ENCODE measurements at places on chromosomes 7 and 10.

DNA sequence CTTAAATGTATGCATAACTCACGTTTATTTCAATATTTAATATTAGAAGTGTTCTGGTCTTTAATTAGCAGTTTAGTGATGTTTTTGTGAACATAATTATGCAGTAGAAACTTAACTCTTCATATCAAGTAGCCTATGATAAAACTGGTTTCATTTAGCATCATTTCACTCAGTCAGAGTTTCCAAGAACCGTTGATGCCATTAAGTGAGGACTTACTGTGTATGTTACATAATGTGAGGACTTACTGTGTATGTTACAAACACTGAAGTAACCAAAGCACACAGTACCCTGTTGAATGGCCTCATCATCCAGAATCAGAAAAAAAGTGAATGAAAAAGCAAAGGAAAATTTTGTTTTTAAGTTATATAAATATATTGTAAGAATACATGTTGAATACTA is 32.9 kb upstream of the PBLD start:
- no peak for DNase-seq

- DNase-seq: peak; percentile 75
Measured at GRCh38 chr7:134632937-134633540, 13.6 kb upstream of the BPGM start.

DNA sequence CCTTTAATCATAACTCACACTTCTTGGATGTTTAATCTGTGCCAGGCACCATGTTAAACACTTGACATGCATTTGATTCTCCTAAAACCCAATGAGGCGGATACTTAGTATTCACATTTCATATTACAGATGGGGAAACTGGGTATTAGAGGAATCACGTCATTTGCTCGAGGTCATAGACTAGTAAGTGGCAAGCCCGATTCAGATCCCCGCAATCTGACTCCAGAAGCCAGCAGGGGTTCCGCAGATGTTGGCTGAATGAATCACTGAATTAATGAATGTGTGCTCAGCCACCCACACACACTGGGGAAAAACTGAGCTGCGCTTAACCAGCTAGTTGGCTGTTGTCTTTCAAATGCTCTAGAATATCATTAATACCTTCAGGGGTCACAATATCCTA is 22.5 kb upstream of the ENO4 start:
- no peak for DNase-seq

DNA sequence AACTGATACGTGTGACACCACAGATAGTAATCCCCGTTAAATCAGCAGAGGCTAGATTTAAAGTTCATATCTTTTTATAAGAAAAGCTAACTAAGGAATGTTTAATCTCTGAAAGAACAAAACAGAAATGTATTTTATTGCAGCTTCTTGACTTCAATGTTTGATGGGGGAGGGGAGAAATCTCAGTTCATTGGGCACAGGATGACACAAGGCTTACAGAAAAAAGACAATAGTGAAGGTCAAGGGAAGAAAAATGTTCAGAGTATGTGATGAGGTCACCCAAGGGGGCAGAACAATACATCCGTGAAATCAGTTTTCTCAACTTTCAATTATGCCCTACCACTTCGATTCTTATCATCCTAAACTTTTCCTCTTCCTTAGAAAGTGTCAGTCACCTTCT is 102.9 kb downstream of the ELAPOR2 start:
- DNase-seq: no peak

DNA sequence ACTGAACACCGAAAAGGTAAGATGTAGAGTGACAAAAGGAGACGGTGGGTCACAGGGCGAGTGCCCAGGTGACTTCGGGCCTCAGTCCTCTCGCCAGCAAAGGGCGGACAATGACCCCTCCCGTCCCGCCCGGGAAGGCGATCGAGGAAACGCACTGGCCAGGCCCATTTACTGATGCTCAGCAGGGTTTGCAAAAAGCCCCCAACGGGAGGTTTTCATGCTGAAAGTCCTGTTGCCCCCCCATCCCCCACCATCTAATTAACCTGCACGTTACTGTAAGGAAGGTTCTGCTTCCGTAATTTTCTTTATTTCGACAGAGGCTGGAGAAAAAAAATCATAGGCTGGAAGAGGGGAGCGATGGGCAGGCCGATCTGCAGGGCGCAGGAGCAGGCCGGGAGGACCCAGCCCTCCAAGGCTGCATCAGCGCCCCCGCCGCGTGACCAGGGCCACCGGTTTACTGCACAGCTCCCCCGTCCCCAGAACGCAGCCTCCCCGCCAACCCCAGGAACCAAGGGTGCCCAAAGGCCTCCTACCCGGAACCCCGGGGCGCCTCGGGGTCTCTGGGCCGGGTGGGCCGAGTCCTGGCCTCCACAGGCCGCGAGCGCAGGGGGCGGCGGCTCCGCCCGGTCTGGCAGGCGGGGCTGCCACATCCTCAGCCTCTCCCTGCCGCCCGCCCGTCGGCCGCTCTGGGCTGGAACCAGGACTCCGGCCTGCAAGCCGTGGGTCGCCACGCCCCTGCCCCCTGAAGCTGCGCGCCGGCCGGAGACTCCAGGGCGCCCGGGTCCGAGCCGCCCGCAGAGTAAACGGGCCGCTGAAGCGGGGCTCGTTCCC is 613 bp downstream of the OAT start:
- no peak for DNase-seq

DNA sequence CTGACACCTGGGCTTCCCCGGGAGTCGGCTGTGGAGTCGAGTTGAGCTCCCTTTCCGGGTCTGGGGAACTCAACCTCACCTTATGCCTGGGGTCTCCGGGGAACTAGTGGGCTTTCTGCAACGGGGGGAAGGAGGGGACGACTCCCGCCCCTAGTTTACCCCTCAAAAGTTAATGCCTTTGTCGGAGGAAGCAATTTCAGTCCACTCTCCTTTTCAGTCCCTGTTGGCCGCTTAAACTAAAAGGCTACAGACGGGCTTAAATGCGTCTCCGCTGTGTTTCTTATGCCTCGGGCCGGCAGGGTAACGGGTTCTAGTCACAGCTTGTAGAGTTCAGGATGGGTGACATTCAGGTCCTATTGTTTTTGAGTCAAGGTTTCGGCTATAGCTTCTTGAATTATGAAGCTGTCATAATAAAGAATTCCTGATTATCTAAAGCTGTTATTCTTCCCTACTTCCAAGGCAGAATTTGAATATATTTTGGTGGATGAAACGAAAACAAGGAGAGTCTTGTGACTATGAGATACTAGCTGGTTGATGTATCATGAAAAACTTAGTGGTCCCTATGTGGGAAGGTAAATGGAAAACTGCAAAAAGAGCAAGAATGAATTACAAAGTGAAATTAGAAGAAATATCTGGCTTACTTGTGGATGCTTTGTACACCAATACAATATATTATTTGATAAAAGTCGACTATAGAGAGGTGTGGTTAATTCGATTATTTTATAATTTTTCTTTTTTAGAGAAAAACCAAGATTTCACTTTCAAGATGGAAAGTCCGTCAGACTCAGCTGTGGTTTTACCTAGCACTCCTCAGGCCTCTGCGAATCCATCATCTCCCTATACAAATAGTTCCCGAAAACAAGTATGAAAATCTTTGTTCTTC is 495 bp downstream of the SFR1 start:
- no peak for DNase-seq

DNA sequence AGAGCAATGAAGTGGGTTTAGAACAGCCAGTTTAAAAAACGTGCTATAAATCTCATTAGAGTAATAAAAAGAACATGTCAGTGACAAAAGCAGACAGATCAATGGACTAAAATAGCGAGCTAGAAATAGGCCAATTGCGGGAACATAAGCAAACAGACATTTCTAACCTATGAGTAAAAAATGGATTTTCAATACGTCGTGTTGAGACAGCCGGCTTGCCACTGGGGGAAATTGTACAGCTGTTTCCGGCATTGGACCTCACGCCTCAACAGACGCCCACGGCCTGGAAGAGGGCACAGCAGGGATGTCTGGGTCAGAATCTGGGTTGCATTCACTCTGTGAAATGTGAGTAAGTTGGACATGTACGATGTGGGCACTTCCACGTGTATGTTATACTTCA is 92.9 kb downstream of the SVOPL start:
- DNase-seq: no peak

- peak; percentile 15 for DNase-seq
Measured at GRCh38 chr10:57992321-57993077, 275.2 kb downstream of the IPMK start.

DNA sequence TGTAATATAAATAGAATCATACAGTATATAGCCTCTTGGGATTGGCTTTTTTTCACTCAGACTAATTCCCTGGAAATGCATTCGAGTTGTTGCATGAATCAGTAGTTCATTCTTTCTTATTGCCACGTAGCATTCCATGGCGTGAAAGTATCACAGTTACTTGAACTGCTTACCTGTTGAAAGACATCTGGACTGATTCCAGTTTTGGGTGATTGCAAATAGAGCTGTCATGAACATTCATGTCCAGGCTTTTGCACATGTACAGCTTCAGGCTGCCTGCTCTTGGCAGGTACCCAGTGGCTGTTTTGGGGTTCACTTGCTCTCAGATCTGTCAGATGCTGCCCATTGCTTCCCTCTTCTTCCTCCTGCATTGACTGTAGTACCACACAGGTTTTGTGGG is 54.9 kb downstream of the LRGUK start:
- no peak for DNase-seq

- no peak for DNase-seq
Measured at GRCh38 chr10:114709984-114710383, 51.9 kb upstream of the ABLIM1 start.

DNA sequence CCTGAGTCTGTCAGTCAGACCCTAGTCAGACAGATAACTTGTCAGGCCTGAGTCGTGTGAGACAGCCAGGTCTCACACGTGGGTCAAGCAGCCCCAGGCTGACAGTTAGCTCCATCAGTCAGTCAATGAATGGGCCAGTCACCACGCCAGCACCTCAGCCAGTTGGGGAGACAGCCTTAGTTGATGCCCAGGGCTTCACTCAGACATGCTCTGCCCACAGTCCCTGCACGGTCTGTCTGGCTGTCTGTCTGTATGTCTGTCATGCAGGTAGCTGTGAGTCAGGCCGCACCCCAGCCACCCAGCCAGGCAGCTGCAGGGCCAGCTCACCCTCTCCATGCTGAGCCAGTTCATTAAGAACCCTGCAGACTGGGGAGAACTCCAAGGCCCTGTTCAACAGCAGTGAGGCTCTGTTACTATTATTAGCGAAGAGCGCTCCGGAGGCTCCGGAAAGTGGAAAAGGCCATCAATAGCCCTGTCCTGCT is 141.1 kb upstream of the PCBD1 start:
- DNase-seq: no peak

GRCh38 chr10:61836888-61837754 is 64.4 kb upstream of the ARID5B start:
- DNase-seq: no peak

GRCh38 chr7:129923709-129924108 is 29.1 kb downstream of the UBE2H start:
- DNase-seq: no peak

DNA sequence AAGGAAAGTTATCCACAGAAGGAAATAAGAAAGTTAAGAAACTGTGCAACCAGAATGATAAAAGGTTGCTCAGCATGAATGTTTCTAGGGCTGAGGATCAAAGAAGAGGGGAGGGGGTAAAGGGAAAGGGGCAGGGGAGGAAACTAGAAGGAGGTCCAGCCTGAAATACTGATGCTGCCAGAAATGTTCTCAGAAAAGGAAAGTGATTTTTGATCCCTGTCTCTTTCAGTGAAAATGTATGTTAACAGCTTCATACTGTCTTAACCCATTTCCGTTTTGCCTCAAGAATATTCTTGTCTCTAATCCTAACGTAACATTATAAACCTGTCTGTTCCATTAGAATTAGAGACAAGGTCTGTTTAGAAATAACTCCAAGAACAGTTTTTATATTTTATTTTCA is 49.6 kb downstream of the NEBL start:
- no peak for DNase-seq

DNA sequence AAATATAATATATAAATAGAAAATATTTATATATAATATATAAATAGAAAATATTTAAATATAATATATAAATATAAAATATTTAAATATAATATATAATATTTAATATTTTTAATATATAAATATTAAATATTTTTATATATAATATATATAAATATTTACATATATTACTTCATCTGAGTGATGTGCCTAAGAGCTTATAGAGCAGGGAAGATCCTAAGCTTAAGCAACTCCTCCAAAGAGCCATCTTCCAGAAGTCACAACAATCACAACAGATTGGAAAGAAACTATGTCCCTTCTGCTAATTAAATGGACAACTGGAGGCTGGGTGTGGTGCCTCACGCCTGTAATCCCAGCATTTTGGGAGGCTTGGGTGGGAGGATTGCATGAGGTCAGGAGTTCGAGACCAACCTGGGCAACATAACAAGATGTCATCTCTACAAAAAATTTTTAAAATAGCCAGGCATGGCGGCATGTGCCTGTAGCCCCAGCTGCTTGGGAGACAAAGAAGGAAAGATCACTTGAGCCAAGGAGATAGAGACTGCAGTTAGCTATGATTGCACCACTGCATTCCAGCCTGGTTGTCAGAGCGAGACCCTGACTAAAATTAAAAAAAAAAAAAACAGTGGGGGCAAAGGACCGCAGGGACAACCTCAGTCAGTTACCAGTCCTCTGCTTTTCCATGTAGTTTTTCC is 198.7 kb downstream of the SKIDA1 start:
- DNase-seq: no peak

DNA sequence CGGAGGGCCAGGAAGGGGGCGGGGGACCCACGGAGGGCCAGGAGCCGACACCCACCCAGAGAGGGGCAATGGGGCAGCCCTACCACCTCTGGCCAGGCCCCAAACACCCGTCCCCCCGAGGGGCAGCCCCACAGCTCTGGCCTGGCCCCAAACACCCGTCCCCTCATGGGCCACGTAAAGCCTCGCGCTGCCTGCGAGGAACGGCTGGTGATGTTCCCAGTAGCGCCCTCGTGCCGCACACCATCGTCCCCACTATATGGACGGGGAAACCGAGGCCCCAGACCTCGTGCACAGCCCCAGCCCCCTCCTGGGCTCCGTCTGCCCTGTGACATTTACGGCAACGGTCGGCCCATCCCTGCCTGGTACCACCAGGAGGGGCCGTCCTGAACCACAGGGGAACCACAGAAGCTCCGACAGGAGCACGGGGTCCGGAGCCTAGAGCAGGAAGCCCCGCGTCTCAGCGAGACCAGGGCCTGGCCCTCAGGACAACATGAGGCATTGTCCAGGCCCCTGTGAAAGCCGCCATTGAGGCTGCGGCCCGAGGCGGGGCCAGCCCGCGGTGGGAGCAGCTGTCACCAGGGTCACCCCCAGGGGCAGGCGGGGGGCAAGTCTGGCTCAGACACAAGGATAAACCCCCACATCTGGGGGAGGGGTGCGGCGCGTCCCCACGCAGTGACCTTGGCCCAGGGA is 35.6 kb downstream of the GET4 start:
- DNase-seq: no peak

All from NCI-H526 (cell line).